ENCODE measurements at places on chromosomes 1 and 21.

GRCh38 chr21:44391345-44392091 lies 38.1 kb downstream of the TRPM2 start:
- DNase-seq, result peak; percentile 65

- DNase-seq, result no peak
Measured at GRCh38 chr1:166905136-166905535, 29.1 kb upstream of the TADA1 start.

GRCh38 chr1:110781525-110781924 lies 91.4 kb upstream of the CD53 start:
- no peak for DNase-seq

DNA sequence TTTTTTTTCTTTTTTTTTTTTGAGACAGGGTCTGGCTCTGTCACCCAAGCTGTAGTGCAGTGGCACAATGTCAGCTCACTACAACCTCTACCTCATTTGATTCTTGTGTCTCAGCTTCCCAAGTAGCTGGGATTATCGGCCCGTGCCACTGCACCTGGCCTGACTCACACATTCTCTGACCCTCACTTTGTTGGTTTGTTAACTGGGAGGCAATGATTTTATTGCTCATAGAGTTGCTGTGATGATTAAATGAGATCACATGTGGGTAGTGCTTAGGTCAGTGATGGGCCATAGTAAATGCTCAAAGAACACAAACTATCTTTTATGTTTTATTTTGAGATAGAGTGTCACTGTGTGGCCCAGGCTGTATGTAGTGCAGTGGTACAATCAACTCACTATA lies 47.3 kb upstream of the SSBP3 start:
- DNase-seq, result no peak

- DNase-seq, result no peak
Measured at GRCh38 chr1:13746342-13746741, 46.4 kb downstream of the PRDM2 start.

DNA sequence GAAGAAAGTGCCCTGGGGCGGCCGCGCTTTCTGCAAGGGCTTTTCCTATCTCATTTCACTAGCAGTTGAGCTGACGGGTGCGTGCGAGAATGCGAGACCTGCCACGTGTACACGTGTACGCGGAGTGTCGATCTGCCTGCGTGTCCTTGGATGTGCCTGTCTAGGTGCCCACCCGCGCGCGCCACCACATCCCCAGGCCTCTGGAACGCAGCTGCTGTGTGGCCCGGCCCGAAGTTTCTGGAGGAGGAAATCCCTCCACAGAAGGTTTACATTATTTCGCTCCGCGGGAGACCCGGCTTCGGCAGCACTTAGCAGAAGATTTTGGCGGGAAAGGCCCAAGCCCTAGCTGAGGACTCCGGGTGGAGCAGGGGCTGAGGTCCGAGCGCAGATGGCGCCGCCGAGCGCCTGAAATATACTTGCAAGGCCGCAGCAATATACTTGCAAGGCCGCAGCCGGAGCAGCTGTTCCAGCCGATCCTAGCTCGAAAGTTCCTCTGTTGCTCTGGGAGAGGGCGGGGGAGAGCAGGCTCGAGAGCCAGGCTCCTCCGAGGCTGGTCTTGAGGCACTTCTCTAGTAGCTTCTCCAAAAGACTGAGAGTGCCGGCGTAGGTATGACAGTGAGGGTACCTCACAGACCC lies 3.9 kb downstream of the TBX15 start:
- DNase-seq, result no peak

DNA sequence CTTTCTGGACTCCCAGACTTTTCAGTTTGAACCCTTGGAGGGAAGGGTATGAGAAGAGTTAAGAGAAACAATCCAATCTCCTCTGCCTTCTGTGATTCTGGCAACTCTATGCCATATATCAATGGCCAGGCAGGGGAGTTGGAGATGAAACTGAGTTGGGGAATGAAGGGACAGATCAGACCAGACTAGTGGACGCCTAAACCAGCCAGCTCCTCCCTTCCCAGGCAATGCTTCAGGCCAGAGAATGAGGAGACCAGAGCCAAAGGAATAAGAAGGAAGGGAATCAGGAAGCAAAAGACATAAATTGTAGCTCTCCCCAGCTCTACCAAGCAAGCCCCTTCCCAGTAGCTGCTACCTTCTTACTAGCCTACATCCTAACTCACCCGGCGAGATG lies 22.7 kb downstream of the PLEKHA6 start:
- DNase-seq, result no peak

- DNase-seq, result no peak
Measured at GRCh38 chr1:216599851-216600250, 123.4 kb downstream of the ESRRG start.

- DNase-seq, result no peak
Measured at GRCh38 chr1:83110156-83110555, 888.8 kb downstream of the TTLL7 start.

DNA sequence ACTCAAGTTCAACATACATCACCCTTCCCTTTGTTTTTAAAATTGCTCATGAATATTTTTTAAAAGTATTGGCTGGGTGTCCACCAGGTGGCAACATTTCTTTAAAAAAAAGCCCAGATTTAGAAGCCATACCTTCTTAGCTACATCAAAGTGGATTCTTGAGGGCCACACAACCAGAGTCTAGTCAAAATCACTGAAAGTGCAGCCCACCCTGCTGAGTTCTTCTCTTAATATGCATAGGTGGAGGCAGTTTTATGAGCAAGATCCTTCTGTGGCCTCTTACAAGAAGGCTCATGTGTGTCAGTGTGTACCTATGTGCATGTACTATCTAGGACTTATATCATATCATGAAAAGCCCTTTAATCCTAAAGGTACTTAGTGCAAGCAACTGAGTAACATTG lies 16.9 kb upstream of the GNG12 start:
- DNase-seq, result peak; percentile 53

GRCh38 chr1:23984417-23985186 lies 4.5 kb upstream of the SRSF10 start:
- peak; percentile 84 for DNase-seq

- DNase-seq, result peak; percentile 80
Measured at GRCh38 chr1:227131193-227131592, 187.1 kb downstream of the CDC42BPA start.

- DNase-seq, result no peak
Measured at GRCh38 chr1:23217421-23218115, at the start of gene HTR1D. Gene HTR1D, minus strand, starts transcription at chr1:23217502. Its CDS starts 23,283 bp downstream, at chr1:23194219.

GRCh38 chr1:104699433-104699832 lies 949.7 kb downstream of the AMY1C start:
- DNase-seq, result no peak

DNA sequence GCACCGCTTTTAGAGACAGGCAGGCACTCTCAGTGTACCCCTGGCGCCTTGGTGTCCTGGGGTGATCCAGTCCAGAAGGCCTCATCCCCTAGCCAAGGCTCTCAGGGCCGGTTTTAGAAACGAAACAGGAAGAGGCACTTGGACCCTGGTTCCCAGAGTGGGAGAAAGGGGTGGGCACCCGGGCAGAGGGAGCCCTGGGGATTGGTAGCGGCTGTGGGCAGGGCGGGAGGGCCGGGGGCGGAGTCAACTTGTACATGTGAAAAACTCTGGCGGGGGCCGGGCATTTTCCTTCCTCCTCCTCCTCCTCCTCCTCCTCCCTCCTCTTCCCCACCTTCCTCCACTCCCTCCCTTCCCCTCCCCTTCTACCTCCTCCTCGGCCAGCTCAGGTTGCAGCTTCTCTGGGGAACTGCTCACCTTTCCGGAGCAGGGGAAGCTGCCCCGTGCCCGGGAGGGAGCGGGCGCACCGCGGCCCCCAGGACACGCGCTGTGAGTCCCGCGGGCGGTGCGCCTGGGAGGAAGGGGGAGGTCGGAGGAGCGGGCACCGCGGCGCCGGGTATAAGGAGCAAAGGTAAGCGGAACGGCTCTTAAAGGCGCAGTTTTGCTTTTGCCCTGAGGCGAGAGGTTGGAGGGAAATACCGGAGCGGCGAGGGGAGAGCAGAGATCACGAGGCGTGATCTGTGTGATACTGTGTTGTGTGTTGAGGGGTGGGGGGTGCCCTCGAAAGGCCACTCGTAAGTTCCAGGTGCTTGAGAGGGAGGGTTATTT lies at the start of gene CDK18:
Gene CDK18 (plus strand): TSS at position 359 of the 765 bp plus-strand sequence. CDS start 18,499 bp downstream, outside the sequence.
- peak; percentile 76 for DNase-seq

- no peak for DNase-seq
Measured at GRCh38 chr1:189803364-189803763, 674.3 kb downstream of the BRINP3 start.

GRCh38 chr1:227559926-227560325 lies 3.4 kb upstream of the ZNF678 start:
- no peak for DNase-seq

GRCh38 chr1:51942281-51942680 lies 48.2 kb downstream of the RAB3B start:
- no peak for DNase-seq

DNA sequence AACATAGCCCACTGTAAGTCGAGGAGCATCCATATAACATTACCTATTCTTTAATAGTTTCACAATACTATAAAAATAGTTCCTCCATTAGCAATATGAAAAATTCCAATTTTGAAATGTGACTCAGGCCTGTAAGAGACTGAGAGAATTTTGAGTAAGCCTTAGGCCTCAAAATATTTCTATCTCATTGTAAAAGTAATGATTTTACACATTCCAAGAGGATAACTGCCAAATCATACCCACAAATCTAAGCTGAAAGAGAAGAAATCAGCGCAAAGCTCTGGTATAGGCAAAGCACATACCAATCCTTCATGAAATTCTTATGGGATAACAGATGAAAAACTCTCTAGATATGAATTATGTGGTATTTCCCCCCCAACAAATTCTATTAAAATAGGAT lies 144.1 kb downstream of the CDC42BPA start:
- no peak for DNase-seq

DNA sequence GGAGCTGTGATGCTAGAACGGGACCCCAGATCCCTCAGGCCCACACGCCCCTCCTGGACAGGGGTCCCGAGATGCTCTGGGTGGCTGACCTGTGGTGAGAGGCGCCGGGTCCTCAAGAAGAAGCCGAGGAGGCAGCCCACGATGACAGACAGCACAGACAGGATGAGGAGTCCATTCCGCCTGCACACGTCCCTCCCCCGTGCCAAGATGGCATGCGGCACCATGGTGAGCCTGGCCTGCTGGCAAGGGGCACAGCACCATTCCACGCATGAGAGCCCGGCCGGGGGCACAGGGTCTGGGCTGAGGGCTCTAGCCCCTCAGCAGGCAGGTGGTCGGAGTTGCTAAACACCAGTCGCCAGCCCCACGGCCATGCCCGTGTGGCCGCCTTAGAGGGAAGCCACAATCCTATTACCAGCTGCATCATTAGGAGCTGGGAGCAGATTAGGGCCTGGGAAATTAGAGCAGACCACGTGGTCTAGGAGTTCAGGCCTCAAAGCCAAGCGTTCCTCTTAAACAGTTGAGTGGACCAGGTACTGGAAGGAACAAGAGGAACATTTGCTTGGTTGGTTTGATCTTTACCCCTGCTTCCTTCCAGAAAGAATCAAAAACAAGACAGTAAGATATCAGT lies at the start of gene SLC1A7:
Gene SLC1A7 (minus strand): TSS at position 413 of the 628 bp plus-strand sequence. CDS start 189 bp downstream, at position 224.
- DNase-seq, result no peak

All from hematopoietic multipotent progenitor cell treated with erythropoietin and hydrocortisone succinate and interleukin-3 and kit ligand, for 6 days (in vitro differentiated cells).